Stimulated activated memory B cell treated with anti-CD40 and anti-IgM and Interleukin-4, amounts not matched to agents 10 μg/mL and 1 μg/mL and 100 μg/mL, for 72 hours (primary cell): ENCODE measurements at places on chromosomes 7 and 10.
A peak's percentile ranks its signal among the peaks of the same experiment; 100 is the strongest.

- ATAC-seq: no peak
Observed at GRCh38 chr10:86690657-86691084, 22.4 kb downstream of the LDB3 start.

- no peak for ATAC-seq
Observed at GRCh38 chr10:131738396-131738735, 162.4 kb upstream of the PPP2R2D start.

GRCh38 chr7:149245244-149245643, 5.8 kb downstream of the ZNF212 start:
- peak; percentile 84 for ATAC-seq

DNA sequence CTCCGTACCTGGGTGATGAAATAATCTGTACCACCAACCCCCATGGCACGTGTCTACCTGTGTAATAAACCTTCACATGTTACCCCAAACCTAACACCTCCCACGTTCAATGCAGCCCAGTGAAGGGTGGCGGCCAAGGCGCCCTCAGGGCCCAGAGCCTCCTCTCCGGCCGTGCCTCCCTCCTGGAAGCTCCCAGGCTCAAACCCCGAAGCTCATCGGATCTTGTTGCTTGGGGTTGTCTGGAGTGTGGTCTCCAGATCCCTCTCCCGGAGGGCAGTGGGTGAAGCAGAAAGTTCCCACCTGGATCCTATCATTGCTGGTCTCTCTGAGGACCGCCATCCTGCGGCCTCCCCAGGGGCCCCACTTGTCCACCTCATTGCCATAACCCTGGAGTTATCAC, 9.4 kb upstream of the KNDC1 start:
- no peak for ATAC-seq

DNA sequence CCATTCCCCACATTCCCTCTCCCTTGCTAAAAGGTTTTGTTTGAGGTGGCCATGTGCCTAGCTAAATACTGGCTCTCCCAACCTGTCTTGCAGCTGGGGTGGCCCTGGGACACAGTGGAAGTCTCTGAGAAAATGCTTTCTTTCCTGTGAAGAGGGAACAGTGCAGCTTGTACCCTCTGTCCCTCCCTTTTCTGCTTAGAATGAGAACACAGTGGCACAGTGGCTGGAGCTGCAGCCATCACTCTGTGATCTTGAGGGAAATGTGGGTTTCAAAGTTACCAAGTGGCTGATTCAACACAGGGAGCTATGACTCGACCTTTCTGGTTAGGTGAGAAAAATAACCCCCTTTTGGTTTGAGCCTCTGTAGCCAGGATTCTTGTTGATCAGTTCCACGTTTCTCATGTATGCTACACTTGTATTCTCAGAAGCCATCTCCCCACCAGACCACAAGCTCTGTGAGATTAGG, 62.7 kb upstream of the CARD11 start:
- ATAC-seq: peak; percentile 76

GRCh38 chr10:52446391-52446790, 132.3 kb downstream of the DKK1 start:
- ATAC-seq: no peak

GRCh38 chr7:86747698-86748097, 104.0 kb downstream of the GRM3 start:
- no peak for ATAC-seq

DNA sequence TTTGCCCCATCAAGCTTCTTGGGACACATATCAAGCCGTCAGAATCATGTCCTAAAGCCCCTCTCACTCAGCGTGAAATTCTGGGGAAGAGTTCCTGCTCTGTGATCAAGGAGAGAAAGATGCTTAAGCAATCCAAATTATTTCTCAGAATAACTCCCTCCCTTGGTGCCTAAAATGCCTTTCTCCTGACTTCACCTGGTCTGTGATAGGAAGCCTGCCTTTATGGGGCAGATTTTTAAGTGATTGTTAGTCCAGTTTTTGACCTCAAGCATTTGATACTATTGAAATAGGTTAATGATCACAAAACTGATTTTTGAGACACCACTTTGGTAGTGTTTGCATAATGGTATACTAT, 76.4 kb upstream of the MAGI2 start:
- no peak for ATAC-seq

GRCh38 chr10:7720478-7720877, 17.4 kb downstream of the ITIH2 start:
- ATAC-seq: no peak

DNA sequence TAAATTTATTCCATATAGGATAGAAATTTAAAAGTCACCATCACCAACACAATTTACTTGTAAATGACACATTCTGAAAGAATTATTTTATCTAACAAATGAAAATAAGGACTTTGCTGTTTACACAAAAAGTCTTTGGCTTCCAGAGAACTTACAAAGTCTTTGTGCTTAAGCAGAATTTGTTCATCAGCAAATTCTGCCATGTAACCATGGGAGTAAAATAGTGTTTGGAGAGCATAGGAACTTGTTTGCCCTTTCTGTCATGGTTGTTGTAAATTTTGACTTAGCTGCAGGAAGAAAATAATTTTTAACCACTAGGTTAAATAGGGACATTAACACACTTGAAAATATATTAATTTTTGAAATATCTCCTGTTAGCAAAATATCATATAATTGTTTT, 15.2 kb downstream of the FGL2 start:
- ATAC-seq: no peak

DNA sequence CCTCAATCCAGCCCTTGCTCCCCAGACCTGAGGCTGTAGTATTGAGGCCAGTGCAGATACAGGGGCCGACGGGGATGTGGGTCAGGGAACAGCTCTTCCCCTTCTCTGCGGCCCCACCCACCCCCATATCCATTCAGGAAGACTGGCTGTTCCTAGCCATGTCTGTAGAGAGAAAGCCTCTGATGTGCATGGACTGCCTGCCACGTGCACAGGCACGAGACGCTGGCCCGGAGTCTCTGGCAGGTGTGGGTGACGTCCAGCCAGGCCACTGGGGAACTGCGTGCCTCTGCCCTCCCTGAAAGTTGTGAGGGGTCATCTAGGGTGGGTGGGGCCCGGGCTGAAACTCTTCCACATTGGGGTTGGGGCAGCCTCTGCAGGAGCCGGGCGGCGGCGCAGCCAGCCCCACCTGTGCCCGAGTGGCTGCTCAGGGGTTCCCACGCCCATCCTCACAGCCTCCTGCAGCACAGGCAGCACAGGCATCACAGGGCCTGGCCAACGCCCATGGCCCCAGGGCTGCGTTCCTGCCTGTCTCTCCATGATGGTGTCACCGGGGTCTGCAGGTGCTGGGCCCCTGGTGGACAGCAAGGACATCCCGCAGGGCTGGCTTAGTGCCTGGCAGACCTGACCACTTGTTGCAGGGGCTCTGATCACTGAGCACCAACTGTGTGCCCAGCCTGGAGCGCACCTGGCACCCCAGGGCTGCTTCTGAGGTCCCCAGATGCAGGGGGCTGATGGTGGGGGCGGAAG, 27.5 kb downstream of the MICALL2 start:
- no peak for ATAC-seq

DNA sequence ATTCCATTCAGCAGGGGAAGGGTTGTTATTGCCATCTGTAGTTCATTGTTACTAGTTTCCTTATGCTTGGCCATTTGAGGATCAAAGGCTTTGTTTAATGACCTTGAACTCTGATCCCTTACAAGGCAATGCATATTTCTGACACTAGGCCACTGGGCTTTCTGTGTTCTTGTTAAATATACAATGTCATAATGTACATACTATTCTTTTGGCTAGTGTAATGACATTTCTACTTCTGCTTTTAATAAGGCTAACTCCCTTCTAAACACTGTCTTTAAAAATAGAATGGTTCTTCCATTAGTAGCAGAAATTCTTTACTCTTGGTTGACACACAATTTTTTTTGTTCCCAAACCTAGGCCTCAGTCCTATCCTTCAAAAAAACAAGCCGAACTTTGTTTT, 86.6 kb downstream of the BBS9 start:
- ATAC-seq: no peak

DNA sequence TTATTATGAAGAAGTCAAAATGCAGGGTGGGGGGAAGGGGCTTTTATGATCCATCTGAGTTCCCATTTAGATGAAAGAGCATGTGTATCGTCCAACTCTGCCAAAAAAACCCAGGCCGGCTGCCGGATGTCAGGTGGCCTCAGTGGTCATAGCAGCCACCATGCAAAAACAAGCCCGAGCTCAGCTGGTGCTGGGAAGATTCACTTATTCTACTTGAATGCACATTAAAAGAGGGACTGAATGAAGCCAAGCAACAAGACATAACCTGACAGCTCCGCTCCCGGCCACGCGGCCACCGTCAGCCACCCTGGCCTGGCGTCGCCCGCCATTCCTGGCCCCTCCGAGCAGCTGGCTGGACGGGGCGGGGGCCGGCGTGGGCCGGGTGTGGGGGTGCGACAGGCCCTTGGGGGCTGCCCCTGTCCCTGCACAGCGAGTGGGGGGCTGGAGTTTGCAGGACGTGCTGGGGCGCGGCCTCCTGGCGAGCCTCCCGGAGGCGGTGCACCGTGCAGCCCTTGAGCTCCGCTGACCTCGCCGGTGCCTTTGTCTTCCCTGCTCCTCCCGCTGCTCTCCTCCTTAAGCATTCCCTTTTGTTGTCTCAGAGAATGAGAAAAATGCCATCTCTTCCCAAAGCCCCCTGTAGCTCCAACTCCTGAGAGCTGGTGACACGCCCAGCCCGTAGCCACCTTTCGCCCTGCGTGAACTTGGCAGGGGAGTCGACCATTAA, 67.8 kb downstream of the EBF3 start:
- no peak for ATAC-seq

GRCh38 chr7:18547509-18548187, 52.1 kb downstream of the HDAC9 start:
- no peak for ATAC-seq

DNA sequence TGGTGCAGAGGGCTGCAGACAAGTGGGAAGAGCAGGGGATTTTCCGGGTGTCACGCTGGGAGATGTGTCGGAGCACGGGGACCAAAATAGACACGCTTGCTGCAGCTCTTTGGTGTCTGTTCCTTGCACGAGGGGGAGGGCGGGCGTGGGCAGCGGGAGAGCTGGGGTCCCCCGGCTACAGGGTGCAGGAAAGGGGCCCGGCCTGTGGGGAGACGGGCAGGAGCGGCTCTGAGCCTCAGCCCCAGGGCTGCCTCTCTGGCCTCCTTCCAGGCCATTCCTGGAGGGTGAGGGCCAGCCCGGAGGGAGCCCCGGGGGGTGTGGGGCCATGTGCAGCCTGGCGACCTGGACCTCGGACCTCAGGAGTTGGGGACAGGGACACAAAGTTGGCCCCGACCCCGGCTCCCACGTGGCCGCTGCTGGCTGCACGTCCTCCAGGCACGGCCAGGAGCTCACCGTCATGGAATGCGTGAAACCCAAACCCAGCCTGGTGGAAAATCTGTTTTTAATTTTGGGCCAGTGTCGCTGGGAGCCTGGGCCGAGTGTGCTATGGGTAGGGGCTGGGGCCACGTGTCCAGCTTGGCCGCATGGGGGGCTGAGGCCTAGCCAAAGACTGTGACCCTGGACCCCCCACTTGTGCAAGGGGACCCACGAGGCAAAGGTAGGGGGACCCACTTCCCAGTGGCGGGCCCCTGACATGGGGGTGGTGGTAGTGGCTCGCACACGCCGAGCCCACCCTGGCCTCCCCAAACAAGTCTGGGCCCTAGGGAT, 6.6 kb downstream of the TTYH3 start:
- no peak for ATAC-seq

DNA sequence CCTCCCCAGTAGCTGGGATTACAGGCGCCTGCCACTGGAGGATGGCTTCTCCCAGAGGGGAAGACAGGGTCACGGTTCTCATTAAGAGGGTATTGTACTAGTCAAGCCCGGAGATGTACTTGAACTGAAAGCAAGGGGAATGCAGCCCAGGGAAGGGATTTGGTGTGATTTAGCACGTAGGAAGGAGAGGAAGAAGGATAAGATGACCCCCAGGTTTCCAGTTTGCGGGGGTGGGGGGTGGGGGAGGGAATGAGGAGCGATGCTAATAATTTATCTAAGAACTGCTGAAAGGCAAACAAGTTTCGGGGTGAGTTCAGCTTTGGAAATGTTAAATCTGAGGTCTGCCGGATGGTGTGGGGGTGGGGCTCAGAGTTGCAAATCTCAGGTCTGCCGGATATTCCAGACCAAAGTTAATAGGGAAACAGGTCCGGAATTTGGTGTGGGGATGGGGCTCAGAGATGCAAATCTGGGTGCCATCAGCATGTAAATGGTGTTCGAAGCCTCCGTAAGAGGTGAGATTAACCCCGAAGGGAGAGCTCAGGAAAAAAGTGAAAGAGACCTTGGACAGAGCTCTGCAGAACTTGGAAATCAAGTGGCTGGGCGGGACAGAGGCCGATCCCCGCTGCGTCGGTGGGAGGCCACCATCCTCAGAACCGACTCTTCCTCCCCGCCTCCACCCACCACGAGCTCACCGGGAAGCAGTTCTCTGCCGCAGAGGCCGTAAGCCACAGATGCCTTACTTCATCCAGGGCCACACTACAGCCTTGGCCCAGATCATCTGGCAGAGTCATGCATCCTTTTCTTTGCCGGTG, 1.6 kb upstream of the SEPHS1 start:
- no peak for ATAC-seq

GRCh38 chr7:3520206-3520605, 219.2 kb downstream of the SDK1 start:
- ATAC-seq: no peak

GRCh38 chr10:488081-488932, 201.2 kb downstream of the DIP2C start:
- ATAC-seq: no peak

DNA sequence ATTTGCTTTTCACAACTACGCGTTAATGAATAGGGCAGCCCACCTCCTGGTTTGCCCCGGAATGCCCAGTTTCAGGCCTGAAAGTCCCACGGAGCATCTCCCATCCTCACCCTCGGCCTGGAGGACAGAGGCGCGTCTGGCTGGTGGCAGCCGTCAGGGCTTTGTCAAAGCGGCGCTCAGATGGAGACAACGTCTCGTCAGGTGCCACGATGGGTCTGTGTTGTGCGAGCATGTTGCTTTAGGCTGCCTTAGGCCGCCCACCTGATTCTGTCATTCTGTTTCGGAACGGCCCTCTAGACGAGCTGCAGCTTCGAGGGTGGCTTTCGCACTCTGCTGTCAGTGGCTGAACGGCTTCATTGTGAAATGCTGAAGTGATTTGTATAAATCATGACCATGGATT, 39.4 kb upstream of the CFAP46 start:
- no peak for ATAC-seq

GRCh38 chr10:10629512-10629911, 388.2 kb upstream of the CELF2 start:
- no peak for ATAC-seq

DNA sequence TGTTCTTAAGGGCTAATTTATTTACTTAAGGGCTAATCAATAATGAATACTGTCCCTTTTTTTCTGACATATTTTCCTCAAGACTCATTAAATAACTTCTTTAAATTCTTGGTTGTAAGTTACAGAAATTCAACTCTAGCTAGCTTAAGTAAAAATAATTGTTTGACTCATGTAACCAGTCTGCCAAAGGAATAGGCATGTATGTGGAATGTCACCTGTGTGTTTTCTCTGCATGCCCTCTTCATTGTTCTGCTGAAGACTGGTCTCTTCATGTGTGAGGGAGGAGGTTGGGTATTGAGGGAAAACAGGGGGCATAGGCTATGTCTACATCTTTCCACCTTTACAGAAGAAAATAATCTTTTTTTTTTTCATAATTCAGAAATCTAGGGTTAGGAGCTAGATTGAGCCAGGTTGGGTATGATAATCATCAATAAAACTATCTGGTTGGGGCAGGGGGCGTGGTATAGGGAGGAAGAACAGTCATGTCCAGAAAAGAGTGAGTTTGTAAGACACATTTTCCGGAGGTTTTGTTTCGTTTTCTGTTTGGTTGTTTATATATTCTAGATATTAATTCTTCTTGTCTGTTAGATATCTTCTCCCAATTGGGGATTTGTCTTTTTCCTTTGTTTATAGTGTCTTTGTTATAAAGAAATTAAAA, 37.9 kb downstream of the EXOC4 start:
- ATAC-seq: no peak

GRCh38 chr7:7897509-7897908, 71.1 kb upstream of the GLCCI1 start:
- no peak for ATAC-seq
